ENCODE measurements at places on chromosomes 11 and 22. TPM values are rescaled to one million over a fixed set of nuclear protein-coding genes. Genes with fewer than 3 reads are reported as not detected.

The GAL3ST1 gene
- total RNA-seq: 8.9 TPM

The C11orf86 gene
- not detected for total RNA-seq

The IL18 gene
- total RNA-seq: 32.8 TPM

The PTDSS2 gene
- total RNA-seq: 44.3 TPM

The BATF2 gene
- total RNA-seq: 0.79 TPM

The THRSP gene
- total RNA-seq: 0.25 TPM

The OVCH2 gene
- total RNA-seq: 0.34 TPM

The OR2AG2 gene
- not detected for total RNA-seq

The PKP3 gene
- total RNA-seq: 143 TPM

The PTPN5 gene
- not detected for total RNA-seq

The DUSP8 gene
- total RNA-seq: 7.7 TPM

The PRODH gene
- total RNA-seq: 39.0 TPM

The BBOX1 gene
- not detected for total RNA-seq

The HTR3A gene
- not detected for total RNA-seq

The TRPC6 gene
- 0.32 TPM for total RNA-seq

The SLC22A6 gene
- total RNA-seq: not detected

The PCSK7 gene
- 132 TPM for total RNA-seq

The TNNT3 gene
- total RNA-seq: 0.88 TPM

The CHST1 gene
- not detected for total RNA-seq

The ENTHD1 gene
- not detected for total RNA-seq

The COA4 gene
- total RNA-seq: 137 TPM

All from Caco-2 (cell line).